ENCODE measurements at places on chromosomes 3 and 15. TPM values are rescaled to one million over a fixed set of nuclear protein-coding genes. Genes with fewer than 3 reads are reported as not detected.
A peak's percentile ranks its signal among the peaks of the same experiment; 100 is the strongest.

DNA sequence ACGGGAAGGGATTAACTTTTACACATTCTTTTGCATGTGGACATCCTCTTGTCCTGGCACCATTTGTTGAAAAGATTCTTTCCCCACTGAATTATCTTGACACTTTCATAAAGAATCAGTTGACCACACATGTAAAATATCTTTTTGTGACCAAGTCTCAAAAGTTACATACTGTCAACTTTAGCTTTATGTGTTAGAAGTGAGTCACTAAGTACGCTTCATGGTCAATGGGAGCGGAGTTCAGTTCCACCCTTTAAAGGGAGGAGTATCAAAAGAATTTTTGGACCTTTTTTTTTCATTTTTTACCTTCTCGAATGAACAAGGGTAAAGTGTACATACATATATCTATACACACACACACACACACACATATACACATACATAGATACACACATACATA lies 35.4 kb downstream of the MAPK6 start:
- H3K4me1 ChIP-seq: peaks cover 5% of the 10 kb centered on the region
- no peaks in the 10 kb centered on the region for H3K27me3 ChIP-seq
- peak overlapping the region; percentile 51 for H3K27ac ChIP-seq

DNA sequence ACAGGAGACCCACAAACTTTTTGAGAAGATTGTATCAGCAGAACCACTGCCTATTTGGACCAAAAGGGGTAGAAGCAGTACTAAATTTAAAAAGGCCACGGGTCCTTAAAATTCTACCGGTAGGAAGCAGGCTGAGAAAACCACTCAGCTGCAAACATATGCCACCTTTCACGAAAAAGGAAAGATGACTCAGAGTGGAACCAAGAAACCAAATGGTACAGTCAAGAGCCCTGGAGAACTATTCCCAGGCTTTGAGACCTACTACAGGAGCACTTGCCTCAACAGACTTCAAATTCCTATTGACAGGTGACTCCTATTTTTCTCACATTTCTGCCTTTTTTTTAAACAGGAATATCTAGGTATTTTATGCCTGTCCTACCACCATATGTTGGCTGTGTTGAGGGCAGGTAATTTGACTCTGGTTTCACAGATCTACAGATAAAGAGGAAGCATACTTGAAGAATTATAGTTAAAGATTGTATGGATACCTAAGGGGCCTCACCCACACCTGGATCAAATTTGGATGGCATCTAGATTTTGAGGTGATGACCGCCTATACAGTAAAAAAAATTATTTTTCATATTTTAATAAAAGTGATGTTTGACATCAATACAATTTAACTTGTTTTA lies 10.1 kb downstream of the GOLIM4 start:
- H3K4me1 ChIP-seq: peaks cover 15% of the 10 kb centered on the region
- H3K27ac ChIP-seq: no peak overlapping the region
- H3K27me3 ChIP-seq: no peaks in the 10 kb centered on the region
- no peaks in the 10 kb centered on the region for H3K36me3 ChIP-seq
- no peak for DNase-seq

DNA sequence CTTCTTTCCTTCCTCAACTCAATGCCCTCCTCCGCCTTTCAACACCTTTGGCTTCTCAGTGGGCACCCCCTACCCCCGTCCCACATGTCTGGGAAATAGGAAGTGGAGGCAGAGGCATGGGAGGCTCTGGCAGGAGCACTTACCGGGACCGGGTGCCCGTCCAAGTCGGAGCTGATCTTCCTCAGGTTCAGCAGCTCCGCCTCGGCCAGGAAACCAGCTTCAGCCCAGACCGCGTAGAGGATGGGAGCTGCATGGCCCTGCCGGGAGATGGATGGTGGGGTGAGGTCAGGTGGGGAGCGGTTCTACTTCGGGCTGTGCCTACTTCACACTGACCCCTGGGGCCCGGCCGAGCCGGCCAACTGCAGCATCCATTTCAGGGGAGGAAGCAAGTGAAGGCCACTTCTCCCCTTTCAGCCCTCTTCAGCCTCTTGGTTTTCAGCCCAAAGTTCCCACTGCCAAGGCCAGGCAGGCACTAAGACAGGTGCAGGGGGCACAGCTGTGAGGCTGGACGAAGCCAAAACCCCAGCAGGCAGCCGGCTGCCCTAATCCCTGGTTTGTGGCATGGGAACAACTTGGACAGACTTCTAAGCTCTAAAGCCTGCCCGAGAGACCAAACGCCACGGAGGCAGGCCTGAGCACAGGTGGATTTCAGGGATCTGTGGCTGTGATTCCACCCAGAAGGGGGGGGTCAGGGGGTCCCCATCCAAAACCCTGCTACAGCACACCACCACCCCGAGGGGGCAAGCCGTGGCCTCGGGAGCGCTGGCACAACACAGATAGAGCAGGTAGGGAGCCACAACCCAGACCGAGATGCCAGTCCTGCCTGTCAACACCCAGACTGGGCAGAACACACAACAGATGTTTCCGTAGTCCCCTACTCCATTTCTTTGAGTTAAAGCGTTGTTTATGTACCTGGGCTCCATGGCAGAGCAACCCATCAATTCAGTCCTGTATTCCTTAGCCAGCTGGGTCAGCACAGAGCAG lies 14.5 kb downstream of the TKT start:
- H3K36me3 ChIP-seq: peaks cover 57% of the 10 kb centered on the region
- peaks cover 30% of the 10 kb centered on the region for H3K4me1 ChIP-seq
- H3K27ac ChIP-seq: peak overlapping the region; percentile 67
- H3K4me3 ChIP-seq: no peak overlapping the region

GRCh38 chr3:57792198-57792597 lies 36.1 kb downstream of the SLMAP start:
- no peak overlapping the region for H3K4me3 ChIP-seq
- no peak for DNase-seq
- H3K4me1 ChIP-seq: peaks cover 22% of the 10 kb centered on the region
- no peaks in the 10 kb centered on the region for H3K36me3 ChIP-seq

DNA sequence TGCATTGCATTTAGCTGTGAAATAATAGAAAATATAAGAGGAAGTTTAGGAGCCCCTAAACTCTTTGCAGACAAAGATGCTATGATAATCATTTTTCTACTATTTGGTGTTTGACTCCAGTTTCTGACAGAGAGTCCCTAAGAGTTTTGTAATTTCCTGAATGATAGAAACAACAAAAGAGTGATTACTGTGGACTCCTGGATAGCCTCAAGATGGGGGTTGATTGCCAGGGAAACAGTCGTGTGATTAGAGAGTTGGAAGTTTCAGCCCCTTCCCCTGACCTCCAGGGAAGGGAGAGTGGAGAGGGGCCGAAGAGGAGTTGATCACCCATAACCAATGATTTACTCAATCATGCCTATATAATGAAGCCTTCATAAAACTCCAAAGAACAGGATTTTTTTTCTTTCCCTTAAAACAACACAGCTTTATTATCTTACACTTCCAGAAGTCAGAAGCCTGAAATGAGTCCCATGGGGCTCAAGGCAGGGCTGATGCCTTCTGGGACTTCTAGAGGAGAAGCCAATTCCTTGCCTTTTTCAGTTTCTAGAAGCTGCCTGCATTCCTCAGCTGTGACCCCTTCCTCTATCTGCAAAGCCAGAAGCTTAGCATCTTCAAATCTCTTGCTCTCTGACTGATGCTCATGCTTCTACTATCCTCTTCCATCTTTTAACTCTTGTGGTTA lies 292.3 kb upstream of the ZPLD1 start:
- H3K36me3 ChIP-seq: no peaks in the 10 kb centered on the region
- peak overlapping the region; percentile 26 for H3K27ac ChIP-seq
- H3K4me1 ChIP-seq: peaks cover 11% of the 10 kb centered on the region
- H3K4me3 ChIP-seq: no peak overlapping the region
- no peak for DNase-seq

DNA sequence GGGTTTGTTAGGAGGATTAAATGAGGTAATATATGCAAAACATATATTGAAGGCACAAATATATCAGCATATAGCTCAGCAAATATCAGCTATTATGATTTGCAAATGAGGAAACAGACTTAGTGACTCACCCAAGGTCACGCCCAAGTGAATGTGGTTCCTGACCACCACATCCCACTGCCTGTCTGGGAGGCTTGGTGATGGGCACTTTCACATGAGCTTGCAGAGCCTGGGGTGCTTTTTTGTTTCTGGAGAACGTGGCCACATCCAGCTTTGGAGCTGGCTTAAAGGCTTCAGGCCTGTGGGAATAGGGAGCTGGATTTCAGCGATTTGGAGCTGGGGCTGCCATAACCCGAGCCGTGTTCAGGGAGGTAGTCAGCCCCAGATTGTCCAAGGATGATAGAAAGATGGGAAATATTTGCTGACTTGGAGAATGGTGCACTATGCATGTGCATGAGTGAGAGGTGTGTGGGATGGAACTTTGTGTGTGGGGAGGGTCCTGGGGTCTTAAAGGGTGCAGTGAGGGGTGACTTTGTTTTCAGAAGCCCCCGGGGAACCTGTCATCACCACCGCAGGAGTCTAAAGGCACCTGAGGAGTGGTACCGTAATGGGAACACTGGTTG lies 12.0 kb upstream of the FGD5 start:
- no peak overlapping the region for H3K27ac ChIP-seq
- H3K4me3 ChIP-seq: no peak overlapping the region
- DNase-seq: peak; percentile 42
- no peaks in the 10 kb centered on the region for H3K36me3 ChIP-seq
- H3K4me1 ChIP-seq: peaks cover 5% of the 10 kb centered on the region

DNA sequence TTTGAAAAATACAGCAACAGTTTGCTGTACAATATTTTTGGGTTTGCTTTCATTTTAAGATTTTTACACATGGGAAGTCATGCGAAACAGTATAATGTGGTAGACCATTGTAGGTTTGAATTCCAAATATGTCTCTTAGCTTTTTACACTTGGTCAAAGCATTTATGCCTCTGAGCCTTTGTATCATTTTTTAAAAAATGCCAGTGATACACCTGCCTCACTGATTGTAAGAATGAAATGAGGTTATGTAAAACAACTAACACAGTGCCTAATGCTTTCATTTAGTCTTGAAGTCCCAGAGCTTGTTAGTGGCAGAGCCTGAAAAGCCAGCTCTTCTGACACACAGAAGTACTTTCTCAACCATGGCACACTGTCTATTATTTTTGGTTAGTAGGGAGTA lies 202.0 kb downstream of the UBE2E2 start:
- H3K27ac ChIP-seq: no peak overlapping the region
- H3K4me3 ChIP-seq: no peak overlapping the region
- DNase-seq: no peak

GRCh38 chr3:13039213-13039896 lies 33.9 kb downstream of the IQSEC1 start:
- peaks cover 64% of the 10 kb centered on the region for H3K27me3 ChIP-seq
- DNase-seq: no peak
- H3K4me3 ChIP-seq: no peak overlapping the region
- H3K4me1 ChIP-seq: no peaks in the 10 kb centered on the region
- H3K36me3 ChIP-seq: no peaks in the 10 kb centered on the region
- H3K27ac ChIP-seq: no peak overlapping the region

DNA sequence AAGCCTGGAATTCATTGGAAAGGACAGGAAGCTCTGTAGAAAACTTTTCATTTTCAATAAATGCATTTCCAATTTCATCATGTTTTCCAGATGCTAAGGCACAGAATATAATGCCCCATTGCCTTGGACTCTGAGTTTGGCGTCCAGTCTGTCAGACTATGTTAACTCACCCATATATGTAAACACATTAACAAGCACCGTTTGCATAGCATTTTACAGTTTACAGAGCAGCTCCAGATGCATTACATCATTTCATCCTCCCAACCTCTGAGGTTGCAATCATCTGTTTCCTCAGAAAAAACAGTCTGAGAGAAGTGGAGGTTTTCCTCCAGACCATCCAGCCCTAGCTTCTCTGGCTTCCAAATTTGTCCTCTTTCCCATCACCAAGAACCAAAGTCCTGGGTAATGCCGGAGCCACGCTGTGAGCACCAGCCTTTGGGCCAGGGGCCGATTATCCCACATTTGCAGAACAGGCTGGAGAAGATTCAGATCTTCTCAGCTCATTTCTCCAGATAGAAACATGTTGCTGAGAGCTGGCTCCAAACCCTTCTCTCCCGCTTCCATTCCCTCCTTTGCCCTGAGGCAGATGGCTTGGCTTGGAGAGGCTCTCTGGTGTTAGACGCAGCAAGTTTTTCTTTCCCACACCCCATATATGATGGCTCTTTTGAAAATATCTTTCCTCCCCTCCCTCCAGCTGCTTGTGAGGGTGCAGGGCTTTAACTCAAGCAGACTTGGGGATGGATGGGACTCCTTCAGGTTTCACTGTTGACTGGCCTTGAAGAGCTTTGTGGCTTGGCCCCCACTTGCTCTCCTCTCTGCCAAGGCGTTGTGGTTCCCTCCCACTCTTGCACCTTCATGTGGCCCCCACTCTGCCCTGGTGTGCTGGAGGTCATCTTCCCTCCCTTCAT lies 26.0 kb downstream of the CYP19A1 start:
- DNase-seq: no peak
- no peaks in the 10 kb centered on the region for H3K36me3 ChIP-seq
- H3K4me3 ChIP-seq: no peak overlapping the region
- H3K27me3 ChIP-seq: no peaks in the 10 kb centered on the region
- H3K27ac ChIP-seq: no peak overlapping the region
- peaks cover 18% of the 10 kb centered on the region for H3K4me1 ChIP-seq

DNA sequence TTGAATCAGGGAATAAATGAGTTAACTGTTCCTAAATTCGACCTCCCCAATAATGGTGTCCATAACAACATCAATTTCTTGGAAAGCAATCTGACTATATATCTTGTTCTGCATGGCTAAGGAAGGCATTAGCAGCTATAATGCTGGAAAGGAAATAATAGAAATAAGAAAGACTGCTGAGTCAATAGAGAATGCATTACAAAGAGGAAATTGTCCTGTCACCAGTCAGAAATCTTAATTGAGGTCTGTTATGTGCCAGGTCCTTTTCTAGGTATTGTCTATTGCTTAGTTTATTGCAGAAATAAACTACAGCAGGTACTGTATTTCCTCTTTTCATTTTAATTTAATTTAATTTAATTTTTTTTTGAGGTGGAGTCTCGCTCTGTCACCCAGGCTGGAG lies 5.9 kb upstream of the PPP1R2 start:
- peaks cover 15% of the 10 kb centered on the region for H3K36me3 ChIP-seq
- H3K27me3 ChIP-seq: no peaks in the 10 kb centered on the region
- H3K4me1 ChIP-seq: peaks cover 20% of the 10 kb centered on the region

DNA sequence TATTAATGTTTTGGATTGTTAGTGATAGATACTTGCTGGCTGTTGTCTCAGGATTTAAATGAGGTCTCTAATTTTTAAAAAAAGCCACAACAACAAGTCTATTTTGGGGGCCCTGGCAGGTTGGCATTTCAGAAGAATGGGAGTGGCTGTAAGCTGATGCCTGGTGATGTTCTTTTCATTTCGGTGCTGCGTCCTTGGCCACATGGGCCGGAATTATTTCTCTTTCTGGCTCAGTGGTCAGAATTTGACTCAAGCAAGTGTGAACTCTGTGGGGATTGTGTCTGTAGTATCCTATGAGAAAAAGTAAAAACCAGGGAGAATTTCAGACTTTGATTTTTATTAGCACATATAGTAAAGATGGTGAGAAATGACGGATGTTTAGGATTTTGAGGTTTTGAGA lies 203.0 kb downstream of the AKAP13 start:
- peak overlapping the region; percentile 69 for H3K27ac ChIP-seq
- no peak for DNase-seq
- peaks cover 74% of the 10 kb centered on the region for H3K36me3 ChIP-seq
- H3K4me1 ChIP-seq: peaks cover 55% of the 10 kb centered on the region

Gene SLC4A7
- total RNA-seq: 37.2 TPM

Gene C3orf85
- total RNA-seq: not detected

Gene CLDN11
- total RNA-seq: not detected

Gene PLA2G4E
- total RNA-seq: 0.12 TPM

Gene STX19
- not detected for total RNA-seq

Gene MKRN2
- total RNA-seq: 22.0 TPM

Gene MUSTN1
- total RNA-seq: not detected

Gene P2RY14
- total RNA-seq: not detected

Gene CTXND1
- not detected for total RNA-seq

Data from MCF 10A (cell line).